Glutamatergic neuron (in vitro differentiated cells): ENCODE measurements at places on chromosomes 3 and 15. TPM values are rescaled to one million over a fixed set of nuclear protein-coding genes. Genes with fewer than 3 reads are reported as not detected.

- H3K4me1 ChIP-seq, result no peaks in the 10 kb centered on the region
- no peaks in the 10 kb centered on the region for H3K36me3 ChIP-seq
- no peak for DNase-seq
- peaks cover 2% of the 10 kb centered on the region for H3K27me3 ChIP-seq
- H3K27ac ChIP-seq, result no peak overlapping the region
Observed at GRCh38 chr3:150300388-150300787, 107.7 kb upstream of the TSC22D2 start.

- no peaks in the 10 kb centered on the region for H3K36me3 ChIP-seq
- H3K4me1 ChIP-seq, result no peaks in the 10 kb centered on the region
- no peaks in the 10 kb centered on the region for H3K27me3 ChIP-seq
- DNase-seq, result no peak
- H3K4me3 ChIP-seq, result no peak overlapping the region
Observed at GRCh38 chr3:159787794-159788205, 200.8 kb upstream of the IL12A start.

Gene SLC2A2
- not detected for total RNA-seq

DNA sequence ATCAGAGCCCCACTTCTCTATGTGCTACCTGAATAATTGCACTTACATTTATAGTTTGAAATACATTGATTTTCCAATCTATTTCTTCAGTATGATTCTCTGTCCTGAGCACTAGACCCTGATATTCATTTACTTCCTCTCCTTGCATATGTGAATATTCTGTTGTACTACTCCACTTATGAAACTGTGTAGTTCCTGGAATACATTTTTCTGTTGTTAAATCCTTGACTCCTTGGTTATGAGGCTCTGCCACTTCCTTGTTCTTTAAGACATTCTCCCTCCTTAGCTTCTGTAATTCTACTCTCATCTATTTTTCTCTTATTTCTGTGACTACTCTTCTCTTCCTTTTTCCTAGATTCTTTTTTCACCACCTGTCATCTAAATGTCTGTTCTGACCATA, 12.9 kb upstream of the MGA start:
- peaks cover 5% of the 10 kb centered on the region for H3K36me3 ChIP-seq
- no peak overlapping the region for H3K27ac ChIP-seq
- no peaks in the 10 kb centered on the region for H3K4me1 ChIP-seq
- no peaks in the 10 kb centered on the region for H3K27me3 ChIP-seq

Gene ALDH1A2
- total RNA-seq, result not detected

GRCh38 chr3:69925506-69925905, 74.0 kb upstream of the SAMMSON start:
- no peak for DNase-seq
- H3K36me3 ChIP-seq, result no peaks in the 10 kb centered on the region
- H3K27ac ChIP-seq, result no peak overlapping the region
- no peaks in the 10 kb centered on the region for H3K4me1 ChIP-seq
- peaks cover under 1% of the 10 kb centered on the region for H3K27me3 ChIP-seq
